ENCODE measurements at places on chromosomes 7 and 10.

- no peak for DNase-seq
These were observed 32.6 kb downstream of the PLAC9 start for GRCh38 chr10:80165173-80165572.

GRCh38 chr7:116230191-116231005 is 20.1 kb downstream of the TES start:
- DNase-seq: no peak

- DNase-seq: no peak
These were observed 102.7 kb downstream of the LMBR1 start for GRCh38 chr7:156790264-156790663.

DNA sequence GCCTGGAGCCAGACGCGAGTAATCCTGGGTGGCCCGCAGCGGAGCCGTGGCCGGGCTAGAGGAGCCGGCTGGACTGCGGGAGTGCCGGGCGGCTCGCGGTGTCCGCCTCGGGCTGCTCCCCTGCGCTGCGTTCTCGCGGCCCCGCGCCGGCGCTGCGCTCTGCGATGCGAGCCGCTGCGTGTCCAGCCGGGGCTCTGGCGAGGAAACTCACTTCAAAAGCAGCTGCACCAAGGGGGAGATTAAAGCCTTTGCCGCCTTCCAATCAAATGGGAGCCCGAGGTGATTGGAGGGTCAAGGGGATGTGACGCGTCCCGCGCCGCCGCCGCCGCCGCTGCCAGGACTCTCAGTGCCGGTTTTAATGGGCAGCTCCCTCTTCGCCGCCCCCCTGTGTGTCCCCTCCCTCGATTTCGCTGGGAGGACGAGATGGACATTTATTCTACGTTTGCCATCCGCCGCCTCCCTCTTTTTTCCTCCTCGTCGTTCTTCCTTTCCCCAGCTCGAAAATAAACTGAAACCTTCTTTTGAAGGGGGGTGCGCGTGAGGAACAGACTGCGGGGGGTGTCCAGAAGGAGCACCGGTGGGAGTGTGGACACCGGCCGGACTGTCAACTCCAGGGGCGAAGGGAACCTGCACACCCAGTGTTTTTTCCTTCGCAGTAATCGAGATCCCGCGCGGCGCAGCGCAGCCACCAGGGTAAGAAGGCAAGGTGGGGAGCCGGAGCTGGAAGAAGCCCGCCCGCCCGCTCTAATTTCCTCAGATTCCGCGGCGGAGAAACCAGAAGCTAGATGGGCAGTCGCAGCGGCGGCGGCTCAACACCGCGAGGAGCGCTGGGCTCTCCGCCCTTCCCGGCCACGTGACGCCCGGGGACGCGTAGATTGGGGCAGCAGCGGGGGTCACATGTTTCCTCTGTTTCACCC is at the start of gene ZNF503:
TSS of gene ZNF503 (minus strand) at position 196 of the 917 bp plus-strand sequence. CDS start 345 bp downstream, outside the sequence.
- no peak for DNase-seq

GRCh38 chr10:124572751-124573150 is 111.1 kb downstream of the LHPP start:
- DNase-seq: no peak

GRCh38 chr7:142385491-142386340 is 127.9 kb upstream of the PRSS58 start:
- peak; percentile 77 for DNase-seq

- no peak for DNase-seq
These were observed 70.4 kb upstream of the NFE2L3 start for GRCh38 chr7:26081638-26082037.

- no peak for DNase-seq
These were observed 281.7 kb downstream of the AHR start for GRCh38 chr7:17580141-17580540.

- peak; percentile 58 for DNase-seq
These were observed 1.2 kb downstream of the PDIA4 start for GRCh38 chr7:149027055-149027454.

DNA sequence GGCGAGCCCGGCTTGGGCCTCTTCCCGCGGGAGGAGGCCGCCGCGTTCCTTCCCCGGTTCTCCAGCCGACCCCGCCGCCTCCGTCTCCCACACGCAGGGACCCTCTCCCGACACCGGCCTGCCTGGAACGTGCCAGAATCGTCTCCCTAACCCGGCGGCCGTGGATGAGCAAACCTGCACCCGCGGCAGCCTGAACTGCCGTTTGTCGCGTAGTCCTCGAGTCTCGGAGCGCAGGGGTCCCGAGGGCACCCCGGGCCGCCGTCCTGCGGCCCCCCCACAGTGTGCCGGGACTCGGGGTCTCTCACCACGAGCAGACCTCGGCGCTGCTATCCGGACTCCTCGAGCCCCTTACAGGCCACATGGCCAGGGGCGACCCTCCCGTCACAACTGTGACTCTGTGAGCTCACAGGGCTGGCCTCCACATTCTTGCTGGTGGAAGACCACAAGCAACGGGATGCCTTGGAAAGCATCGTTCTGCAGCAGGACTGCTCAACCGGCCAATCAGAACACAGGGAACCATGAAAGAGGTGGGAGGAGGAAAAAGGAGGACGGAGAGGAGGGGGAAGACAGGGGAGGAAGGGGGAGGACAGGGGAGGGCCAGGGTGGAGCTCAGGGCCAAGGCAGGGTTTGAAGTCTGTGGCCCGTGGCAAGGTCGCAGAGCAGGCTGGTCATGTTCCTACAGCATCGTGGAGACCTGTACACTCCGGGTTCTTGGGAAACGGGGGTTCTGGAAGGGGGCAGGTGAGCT is 276.9 kb downstream of the DNAJB6 start:
- DNase-seq: no peak

DNA sequence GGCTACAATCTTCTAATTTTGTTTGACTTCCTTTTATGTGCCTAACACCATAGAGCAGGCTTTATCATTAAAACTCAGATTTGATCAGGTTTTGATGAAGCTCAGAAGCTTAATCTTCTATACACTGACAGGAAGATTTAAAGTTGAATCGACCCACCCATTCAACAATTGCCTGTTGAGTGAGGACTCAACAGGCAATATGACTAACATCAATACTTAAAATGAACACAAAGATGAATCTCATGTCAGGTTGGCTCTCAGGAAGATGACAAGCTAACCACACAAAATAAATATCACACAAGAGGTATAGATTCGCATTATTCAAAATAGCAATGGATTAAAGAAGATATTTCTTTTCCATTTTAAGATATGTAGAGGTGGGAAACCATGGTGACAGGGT is 36.7 kb upstream of the SNX13 start:
- DNase-seq: no peak

GRCh38 chr10:61642676-61643075 is 20.1 kb upstream of the CABCOCO1 start:
- no peak for DNase-seq

DNA sequence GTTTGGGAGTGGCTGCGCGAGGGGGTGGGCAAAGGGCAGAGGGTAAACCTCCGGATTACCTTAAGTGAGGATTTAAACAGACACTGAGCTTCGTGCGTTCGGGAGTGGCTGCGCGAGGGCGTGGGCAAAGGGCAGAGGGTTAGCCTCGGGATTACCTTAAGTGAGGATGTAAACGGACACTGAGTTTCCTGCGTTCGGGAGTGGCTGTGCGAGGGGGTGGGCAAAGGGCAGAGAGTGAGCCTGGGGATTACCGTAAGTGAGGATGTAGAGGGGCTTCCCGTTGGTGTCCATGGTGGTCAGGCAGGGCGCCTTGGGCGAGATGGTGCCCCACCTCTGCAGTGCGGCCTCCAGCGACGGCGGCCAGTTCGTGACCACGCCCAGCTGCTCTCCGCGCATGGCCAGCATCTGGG is 275.8 kb downstream of the DIP2C start:
- no peak for DNase-seq

DNA sequence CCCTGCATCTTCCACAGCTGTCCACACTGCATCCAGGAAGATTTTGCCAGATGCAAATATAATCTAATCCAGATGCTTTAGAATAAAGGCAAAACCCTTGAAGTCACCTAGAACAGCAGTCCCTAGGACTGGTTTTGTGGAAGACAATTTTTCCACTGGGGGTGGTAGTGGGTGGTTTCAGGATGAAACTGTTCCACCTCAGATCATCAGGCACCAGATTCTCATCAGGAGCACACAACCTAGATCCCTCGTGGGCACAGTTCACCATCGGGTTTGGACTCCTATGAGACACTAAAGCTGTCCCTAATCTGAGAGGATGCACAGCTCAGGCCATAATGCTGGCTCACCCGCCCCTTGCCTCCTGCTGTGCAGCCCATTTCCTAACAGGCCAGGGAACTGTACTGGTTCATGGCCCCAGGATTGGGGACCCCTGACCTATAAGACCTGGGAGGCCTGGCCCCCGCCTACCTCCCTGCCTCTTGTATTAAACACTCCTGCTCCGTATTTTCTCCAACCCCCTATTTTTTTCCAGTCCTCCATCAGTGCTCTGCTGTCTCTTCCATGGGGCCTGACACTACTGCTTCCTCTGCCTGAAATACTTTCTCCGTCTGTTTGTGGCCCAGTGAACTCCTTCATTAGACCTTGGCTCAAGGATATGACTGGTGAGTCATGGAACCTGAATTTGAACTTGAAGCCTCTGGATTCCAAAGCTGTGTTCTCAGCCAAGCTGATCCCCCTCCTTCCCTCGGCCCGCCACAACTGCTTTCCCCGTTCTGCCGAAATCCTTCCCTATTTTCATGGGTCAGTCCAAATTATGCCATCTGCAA is 79.9 kb upstream of the RHEB start:
- no peak for DNase-seq

DNA sequence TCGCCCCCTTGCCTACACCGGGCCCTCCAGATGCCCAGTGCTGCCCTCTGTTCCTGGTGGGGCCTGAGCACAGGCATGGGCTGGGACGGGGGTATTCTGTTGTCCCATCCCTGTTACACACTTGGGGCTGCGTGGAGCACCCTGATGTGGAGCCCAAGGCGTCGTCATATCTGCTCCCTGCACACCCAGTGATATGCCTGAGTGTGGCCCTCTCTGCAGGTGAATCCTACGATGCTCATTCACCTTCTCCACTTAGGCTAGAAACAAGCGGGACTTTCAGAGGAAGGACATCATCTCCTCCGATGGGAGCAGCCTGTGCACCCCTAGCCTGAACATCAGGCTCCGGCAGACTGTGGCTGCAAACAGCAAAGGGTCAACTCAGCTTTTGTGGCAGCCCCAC is 91.0 kb upstream of the NPTX2 start:
- no peak for DNase-seq

GRCh38 chr7:54823776-54824175 is 64.8 kb upstream of the SEC61G start:
- no peak for DNase-seq

- DNase-seq: no peak
These were observed 42.2 kb downstream of the SUFU start for GRCh38 chr10:102545997-102546396.

- no peak for DNase-seq
These were observed 128.6 kb upstream of the AOAH start for GRCh38 chr7:36852931-36853330.

DNA sequence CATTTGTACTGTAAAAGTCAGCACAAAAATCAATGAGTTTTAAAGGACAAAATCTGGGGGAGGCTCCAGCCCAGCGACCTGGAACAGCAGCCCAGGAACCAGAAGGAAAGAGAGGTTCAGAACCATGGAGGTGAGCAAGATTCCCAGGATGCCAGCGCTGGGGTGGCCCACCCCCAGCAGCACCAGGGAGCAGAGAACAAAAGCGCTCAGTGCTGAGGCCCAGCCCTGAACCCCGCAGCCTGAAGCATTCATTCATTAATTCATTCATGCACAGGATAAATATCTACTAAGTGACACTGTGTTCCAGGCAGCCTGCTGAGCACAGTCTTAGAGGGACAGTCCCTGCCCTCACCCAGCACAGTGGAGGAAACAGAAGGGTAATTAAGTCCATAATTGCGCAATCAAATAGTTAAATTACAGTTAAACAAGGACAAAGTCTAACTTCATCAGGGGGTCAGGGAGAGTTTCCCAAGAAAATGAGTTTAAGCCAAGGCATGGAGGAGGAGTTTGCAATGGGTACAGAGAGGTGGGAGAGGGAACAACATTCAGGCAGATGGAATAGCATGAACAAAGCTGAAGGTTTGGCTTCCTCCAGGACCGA is 202.3 kb downstream of the GRID1 start:
- DNase-seq: no peak

DNA sequence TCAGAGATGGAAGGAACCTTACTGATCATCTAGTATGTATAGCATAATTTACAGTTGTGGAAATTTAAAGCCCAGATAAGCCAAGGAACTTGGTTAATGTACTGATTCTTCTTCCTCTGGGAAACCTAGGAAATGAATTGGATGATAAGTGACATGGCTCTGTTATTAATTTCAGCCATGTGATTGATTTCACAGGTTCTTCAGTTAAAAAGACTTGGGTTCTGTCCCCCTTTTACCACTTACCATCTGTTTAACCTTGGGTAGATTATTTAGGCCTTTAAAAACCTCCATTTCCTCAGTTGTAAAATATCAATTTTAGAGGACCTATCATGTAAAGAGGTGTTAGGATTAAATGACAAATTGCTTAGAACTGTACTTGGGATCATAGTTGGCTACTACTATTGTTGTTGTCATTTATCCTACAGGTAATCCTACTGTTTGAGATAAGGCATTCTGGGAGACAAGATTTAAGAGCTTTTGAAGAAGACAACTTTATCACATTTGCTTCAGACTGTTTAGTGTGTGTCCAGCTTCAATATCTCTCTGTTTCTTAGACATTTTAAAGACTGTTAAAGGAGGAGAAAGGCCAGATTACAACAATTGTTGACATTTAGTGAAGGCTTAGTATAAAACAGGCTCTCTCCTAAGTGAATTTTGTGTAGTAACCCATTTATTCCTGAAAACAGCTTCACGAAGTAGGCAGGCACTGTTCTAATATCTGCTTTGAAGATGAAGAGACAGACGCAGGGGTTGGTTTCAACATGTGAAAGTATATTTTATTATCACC is 997.1 kb upstream of the C7orf33 start:
- no peak for DNase-seq

- DNase-seq: no peak
These were observed 670.1 kb downstream of the REEP3 start for GRCh38 chr10:64191286-64191685.

DNA sequence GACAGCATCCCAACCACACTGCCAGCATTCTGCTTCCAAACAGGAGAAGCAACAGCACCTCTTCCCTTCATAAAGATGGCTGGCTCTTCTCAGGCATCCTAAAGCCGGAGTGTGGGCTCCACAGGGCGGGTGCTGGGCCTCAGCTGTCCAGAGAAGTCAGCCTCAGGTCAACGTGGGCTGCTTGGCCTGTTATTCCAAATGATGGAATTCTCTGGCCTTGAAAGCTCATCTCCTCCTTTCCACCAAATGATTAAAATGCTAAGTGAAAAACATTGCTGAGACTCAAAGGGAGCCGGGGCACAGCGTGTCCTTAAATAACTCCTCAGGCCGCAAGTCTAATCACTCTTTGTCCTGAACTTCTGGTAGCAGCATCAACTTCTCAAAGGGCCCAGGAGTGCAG is 53.1 kb upstream of the CPXM2 start:
- DNase-seq: no peak

- no peak for DNase-seq
These were observed 56.1 kb downstream of the HIBADH start for GRCh38 chr7:27606270-27607209.
